Tibial nerve (tissue), 4 donors: ENCODE measurements at places on chromosomes 1 and 21. TPM values are rescaled to one million over a fixed set of nuclear protein-coding genes. Genes with fewer than 3 reads are reported as not detected.

GRCh38 chr1:115170961-115171392, 81.7 kb upstream of the TSPAN2 start:
- DNase-seq: no peak
- H3K27me3 ChIP-seq: no peaks in the 10 kb centered on the region
- no peaks in the 10 kb centered on the region for H3K36me3 ChIP-seq
- no peak overlapping the region for H3K27ac ChIP-seq

Gene EFNA1
- 27.4 TPM for total RNA-seq

Gene HEATR1
- 32.4 TPM for total RNA-seq

DNA sequence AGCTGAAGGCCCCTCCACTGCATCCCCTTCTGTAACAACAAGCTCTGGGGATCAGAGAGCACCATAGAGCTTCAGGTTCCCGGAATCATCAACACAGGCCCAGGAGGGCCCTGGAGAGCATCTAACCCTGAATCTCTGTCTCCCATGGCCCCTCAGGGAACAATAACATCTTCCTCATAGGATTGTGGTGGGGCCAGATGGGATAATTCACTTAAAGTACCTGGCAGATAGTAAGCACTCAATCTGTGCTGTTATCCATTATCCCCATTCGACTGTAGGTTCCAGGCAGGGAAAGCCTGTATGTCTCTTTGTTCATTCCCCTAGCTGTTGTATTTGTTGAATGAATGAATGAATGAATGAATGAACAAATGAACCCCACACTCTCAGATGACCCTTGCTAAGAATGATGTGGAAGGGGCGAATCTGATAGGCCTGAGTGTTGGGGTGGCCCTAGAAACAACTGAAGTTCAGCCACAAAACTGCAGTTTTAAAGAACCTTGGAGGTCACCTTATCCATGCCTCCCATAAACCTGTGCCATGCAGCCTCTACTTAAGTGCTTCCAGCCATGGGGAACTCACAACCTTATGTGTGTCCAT, 14.5 kb downstream of the LAPTM5 start:
- no peaks in the 10 kb centered on the region for H3K27me3 ChIP-seq
- no peak for DNase-seq
- H3K36me3 ChIP-seq: no peaks in the 10 kb centered on the region

Gene SORT1
- 145 TPM for total RNA-seq

DNA sequence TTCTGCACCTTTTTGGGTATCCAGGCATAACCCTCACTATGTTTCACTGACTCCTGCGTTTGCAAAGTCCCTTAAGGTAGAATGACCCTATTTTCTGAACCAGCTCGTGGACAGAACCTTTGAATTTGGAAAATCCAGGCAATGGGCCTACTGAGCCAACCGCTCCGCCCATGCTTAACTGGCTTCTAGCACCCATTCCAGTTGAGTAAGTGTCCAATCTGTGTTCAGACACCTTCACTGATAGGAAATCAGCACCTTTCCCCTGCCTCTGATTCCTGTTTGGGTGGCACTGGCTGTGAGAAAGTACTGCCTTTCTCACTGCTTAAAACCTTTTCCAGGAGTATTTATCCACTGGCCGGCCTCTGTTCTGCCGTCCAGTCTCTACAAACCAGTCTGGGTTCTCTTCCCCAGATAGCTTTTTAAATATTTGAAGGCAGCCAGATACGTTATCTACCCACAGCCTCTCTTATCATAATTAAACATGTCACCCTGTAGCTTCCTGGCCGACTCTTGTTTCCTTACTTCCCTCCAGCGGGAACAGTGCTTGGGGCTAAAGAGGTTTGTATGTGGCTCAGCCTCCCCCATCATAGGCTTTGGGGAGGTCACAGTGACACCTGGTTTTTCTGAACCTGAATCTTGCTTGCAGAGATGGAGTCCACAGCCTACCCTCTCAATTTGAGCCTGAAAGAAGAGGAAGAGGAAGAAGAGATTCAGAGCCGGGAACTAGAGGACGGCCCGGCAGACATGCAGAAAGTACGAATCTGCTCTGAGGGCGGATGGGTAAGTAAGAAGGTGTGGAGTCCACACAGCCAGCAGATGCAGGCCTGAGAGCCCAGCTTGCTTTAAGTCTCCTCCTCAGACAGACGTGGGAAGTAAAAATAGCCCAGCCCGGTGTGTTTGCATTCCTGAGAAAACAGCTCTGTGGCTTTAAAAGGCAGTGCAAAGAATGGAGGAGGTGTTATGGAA, 1.3 kb downstream of the POGK start:
- H3K36me3 ChIP-seq: peaks cover 47% of the 10 kb centered on the region
- H3K4me3 ChIP-seq: peak overlapping the region; percentile 45
- peaks cover 44% of the 10 kb centered on the region for H3K4me1 ChIP-seq
- H3K27ac ChIP-seq: peak overlapping the region; percentile 81

DNA sequence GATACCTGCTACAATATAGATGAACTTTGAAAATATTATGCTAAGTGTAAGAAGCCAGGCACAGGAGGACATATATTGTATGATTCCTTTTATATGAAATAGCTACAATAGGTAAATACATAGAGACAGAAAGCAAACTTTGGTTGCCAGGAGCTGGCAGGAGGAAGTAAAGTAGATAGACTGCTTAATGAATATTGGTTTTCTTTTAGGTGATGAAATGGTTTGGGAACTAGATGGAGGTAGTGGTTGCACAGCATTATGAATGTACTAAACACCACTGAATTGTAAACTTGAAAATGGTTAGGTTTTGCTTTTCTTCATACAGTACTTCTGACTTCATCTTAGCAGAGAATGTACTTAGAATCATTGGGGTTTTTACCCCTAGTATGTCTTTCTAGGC, 21.5 kb downstream of the ABCB10 start:
- no peak overlapping the region for H3K4me3 ChIP-seq
- no peak for DNase-seq

- H3K27ac ChIP-seq: no peak overlapping the region
- no peak for DNase-seq
- peaks cover 17% of the 10 kb centered on the region for H3K36me3 ChIP-seq
- no peaks in the 10 kb centered on the region for H3K27me3 ChIP-seq
- no peaks in the 10 kb centered on the region for H3K4me1 ChIP-seq
- H3K4me3 ChIP-seq: no peak overlapping the region
Measured at GRCh38 chr1:231793893-231794292, 167.3 kb downstream of the DISC1 start.

GRCh38 chr1:21292984-21293536, 2.8 kb upstream of the ECE1 start:
- peak overlapping the region; percentile 79 for H3K27ac ChIP-seq
- no peaks in the 10 kb centered on the region for H3K27me3 ChIP-seq
- no peak for DNase-seq
- no peaks in the 10 kb centered on the region for H3K4me1 ChIP-seq
- no peaks in the 10 kb centered on the region for H3K36me3 ChIP-seq

Gene GBP6
- not detected for total RNA-seq

- no peaks in the 10 kb centered on the region for H3K27me3 ChIP-seq
- H3K4me3 ChIP-seq: no peak overlapping the region
- no peak overlapping the region for H3K27ac ChIP-seq
Measured at GRCh38 chr1:8077602-8078001, 51.5 kb upstream of the ERRFI1 start.

Gene OR2T35
- not detected for total RNA-seq

GRCh38 chr1:48530727-48531351, 58.8 kb upstream of the SPATA6 start:
- no peak overlapping the region for H3K4me3 ChIP-seq
- no peaks in the 10 kb centered on the region for H3K27me3 ChIP-seq
- no peak for DNase-seq
- no peaks in the 10 kb centered on the region for H3K36me3 ChIP-seq
- H3K27ac ChIP-seq: no peak overlapping the region

DNA sequence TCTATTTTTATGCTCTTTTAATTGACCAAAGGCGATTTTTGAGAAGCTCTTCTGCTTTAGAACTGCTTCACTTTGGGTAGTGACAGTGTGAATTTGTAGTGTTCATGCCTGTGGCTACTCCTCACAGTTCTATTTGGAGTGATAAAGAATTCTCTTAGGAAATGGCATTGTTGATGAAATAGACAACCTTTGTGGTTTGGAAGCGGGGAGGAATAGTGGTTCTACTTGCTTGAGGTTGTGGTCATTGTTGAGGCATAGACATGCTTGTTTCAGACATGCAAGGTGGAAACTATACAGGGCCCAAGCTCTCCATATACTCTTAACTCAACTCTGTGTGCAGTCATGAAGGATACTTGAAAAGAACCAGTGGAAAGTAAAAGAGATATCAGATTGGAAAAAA, 481.1 kb upstream of the NEGR1 start:
- H3K27me3 ChIP-seq: no peaks in the 10 kb centered on the region
- H3K36me3 ChIP-seq: no peaks in the 10 kb centered on the region
- no peaks in the 10 kb centered on the region for H3K4me1 ChIP-seq

- H3K27ac ChIP-seq: no peak overlapping the region
- H3K36me3 ChIP-seq: no peaks in the 10 kb centered on the region
Measured at GRCh38 chr1:66642992-66643391, 109.0 kb downstream of the SGIP1 start.

Gene RXFP4
- not detected for total RNA-seq

- no peak for DNase-seq
- H3K27ac ChIP-seq: no peak overlapping the region
- no peaks in the 10 kb centered on the region for H3K36me3 ChIP-seq
- H3K4me1 ChIP-seq: no peaks in the 10 kb centered on the region
- H3K27me3 ChIP-seq: no peaks in the 10 kb centered on the region
- H3K4me3 ChIP-seq: no peak overlapping the region
Measured at GRCh38 chr1:237619553-237619952, 271.2 kb downstream of the ZP4 start.

DNA sequence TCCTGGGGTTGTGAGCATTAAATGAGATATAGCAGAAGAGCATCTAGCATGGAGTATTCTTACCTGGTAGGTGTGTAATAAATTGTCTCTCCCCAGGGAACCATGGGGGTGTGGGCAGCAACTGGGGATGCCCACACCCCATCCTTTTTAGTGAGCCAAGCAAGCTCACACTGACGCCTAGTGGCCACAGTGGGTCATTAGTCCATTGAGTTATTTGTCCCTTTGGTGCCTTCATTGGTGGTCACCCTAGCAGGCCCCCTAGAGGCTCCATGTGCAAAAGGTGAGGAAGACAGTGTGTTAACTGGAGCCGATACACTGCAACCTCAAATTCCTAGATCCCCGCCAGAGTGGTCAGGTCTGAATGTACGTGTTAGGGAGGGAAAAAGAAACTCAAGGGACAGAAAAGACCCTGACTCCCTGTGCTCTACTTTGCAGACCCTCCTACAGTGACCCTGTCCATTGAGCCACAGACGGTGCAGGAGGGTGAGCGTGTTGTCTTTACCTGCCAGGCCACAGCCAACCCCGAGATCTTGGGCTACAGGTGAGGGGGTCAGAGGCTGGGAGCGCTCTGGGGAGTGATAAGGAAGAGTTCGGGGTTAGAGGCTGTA, 93.3 kb upstream of the CD1D start:
- no peaks in the 10 kb centered on the region for H3K27me3 ChIP-seq
- no peak overlapping the region for H3K4me3 ChIP-seq
- no peaks in the 10 kb centered on the region for H3K4me1 ChIP-seq
- H3K36me3 ChIP-seq: no peaks in the 10 kb centered on the region

Gene RBP7
- total RNA-seq: 17.2 TPM

Gene HSD3B1
- not detected for total RNA-seq
